ENCODE measurements at places on chromosomes 2 and 18.
A peak's percentile ranks its signal among the peaks of the same experiment; 100 is the strongest.

DNA sequence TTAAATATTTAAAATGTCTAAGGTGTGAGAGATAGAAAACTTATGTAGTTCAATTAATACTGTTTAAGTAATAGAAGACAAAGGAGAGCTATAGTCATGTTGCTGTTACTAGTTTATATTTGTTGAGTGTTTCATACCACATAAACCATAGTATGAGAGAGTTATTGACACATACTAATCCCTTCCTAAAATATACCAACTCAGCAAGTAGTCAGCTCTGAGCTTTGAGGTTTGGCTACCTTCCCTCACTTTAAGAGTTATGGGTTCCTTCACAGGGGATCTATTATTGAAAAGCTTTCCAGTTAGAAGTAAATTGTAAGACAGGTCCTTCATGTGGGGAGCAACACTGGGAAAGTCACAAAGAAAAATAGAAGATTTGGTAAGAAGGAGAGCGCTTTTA lies 701.6 kb upstream of the ZEB2 start:
- no peak for DNase-seq

- DNase-seq: no peak
Observed at GRCh38 chr2:213861638-213862037, 549.2 kb upstream of the VWC2L start.

DNA sequence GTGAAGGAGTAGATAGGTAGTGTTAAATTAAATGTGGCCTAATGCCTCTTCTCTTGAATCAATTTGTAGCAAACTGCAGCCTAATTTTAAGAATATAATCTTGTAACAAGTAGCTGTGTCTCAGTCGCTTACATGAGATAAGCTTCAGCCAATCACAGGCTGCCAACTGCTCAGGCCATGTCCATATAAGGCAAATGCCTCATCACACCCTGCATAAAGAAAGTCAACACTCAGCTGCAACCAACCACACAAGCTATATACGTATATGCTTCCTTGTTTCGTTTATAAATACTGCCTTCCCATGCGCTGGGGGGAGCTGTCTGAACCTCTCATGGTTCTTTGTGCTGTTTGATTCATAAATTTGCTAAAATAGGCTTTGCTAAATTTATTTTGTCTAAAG lies 476.3 kb downstream of the TRIB2 start:
- peak; percentile 47 for DNase-seq

- DNase-seq: no peak
Observed at GRCh38 chr2:24115057-24115456, 8.1 kb downstream of the PFN4 start.

GRCh38 chr2:241107031-241107783 lies 5.1 kb upstream of the MTERF4 start:
- DNase-seq: no peak

- DNase-seq: peak; percentile 44
Observed at GRCh38 chr2:85753525-85754312, at the start of gene ATOH8. TSS of gene ATOH8 (plus strand) at chr2:85753991. CDS start at chr2:85754190, 199 bp downstream.

- DNase-seq: peak; percentile 41
Observed at GRCh38 chr2:234953116-234954031, 1.6 kb downstream of the SH3BP4 start.

DNA sequence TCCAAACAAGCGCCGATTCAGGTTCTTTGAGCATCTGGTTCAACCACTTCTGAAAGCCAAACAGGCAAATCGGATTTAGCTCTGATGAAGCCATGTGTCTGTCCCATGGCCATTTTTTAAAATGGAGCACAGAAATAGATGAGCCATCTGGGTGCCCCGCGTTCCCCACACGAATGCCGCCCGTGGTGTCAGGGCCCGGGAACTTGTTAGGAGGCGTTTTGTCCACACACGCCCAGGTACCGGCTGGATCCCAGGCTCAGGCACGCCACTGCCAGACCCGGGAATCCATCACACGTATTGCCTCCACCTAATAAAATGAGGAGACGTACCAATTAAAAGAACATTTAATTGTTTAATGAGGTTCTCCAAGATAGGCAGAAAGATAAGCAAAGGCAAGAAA lies 374.4 kb upstream of the SALL3 start:
- no peak for DNase-seq

GRCh38 chr18:75454022-75454795 lies 26.7 kb upstream of the SMIM21 start:
- no peak for DNase-seq

GRCh38 chr2:168712053-168712452 lies 90.4 kb upstream of the NOSTRIN start:
- no peak for DNase-seq

DNA sequence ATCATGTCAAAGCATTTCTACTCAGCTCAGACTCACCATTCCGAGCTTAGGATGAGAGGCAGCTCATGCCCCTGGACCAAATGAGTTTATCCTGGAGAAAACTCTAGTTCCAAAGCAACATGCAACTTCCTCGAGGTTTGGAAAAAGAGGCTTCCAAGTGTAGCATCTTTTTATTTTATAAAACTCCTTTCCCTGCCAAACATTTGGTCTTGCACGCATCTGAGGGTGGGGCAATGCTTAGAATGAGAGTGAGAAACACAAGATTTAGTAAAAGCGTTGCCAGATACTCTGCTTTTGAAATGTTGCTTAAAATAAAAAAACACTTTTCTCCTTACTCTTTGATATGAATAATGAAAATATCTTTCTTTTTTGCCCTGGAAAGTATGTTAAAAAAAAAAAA lies 151.5 kb downstream of the NCKAP5 start:
- no peak for DNase-seq

DNA sequence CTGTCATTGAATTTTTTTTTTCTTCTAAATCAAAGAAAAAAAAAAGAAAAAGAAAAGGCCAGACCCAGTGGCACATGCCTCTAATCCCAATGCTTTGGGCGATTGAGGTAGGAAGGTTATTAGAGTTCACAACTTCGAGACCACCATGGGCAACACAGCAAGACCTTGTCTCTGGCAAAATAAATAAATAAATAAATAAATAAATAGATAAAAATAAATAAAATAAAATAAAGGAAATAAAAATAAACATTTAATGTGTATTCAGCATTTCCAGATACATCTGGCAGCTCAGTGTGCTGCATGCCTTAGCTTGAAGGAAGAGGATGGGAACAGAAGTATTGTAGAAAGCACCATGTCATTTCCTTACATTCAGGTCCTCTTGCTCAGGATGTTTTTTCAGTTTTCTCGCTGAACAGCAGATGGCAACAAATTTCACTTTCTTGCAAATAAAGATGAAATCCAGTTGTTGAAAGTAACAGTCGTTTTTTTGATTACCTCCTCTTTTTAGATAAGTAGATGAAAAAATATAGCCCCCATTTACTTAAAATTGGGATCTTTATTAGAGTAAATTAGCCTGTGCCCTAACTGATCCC lies 25.7 kb upstream of the FAM178B start:
- peak; percentile 59 for DNase-seq

GRCh38 chr18:75582940-75583339 lies 155.4 kb upstream of the SMIM21 start:
- no peak for DNase-seq

- DNase-seq: no peak
Observed at GRCh38 chr18:60215432-60215831, 157.1 kb downstream of the MC4R start.

DNA sequence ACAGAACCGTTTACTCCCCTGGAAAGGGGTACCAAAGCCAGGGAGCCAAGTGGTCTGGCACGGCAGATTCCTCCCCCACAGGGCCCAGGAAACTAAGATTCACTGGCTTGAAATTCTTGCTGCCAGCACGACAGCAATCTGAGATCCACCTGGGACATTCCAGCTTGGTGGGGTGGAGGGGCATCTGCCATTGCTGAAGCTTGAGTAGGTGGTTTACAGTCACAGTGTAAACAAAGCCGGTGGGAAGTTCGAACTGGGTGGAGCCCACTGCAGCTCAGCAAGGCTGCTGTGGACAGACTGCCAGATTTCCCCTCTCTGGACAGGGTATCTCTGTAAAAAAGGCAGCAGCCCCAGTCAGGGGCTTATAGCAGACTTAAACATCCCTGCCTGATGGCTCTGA lies 901.7 kb upstream of the LRRTM1 start:
- no peak for DNase-seq

- no peak for DNase-seq
Observed at GRCh38 chr18:45576931-45577330, 38.3 kb upstream of the SLC14A2 start.

DNA sequence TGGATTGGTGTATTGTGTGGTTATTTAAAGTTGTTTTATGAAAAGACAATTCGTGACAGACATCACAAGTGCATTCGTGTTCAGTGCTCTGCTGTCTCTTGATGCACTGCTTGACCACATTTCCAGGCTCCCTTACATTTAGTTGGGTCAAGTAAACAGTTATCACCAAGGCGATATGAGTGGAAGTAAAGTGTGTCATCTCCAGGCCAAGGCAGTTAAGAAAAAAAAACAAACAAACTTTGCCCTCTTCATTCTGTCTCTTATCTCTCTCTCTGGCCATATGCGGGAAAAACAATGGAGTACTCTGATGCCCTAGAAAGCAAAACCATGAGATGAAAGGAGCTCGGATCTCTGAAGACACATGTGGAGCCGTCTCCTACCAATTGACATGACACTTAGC lies 131.1 kb downstream of the DSEL start:
- peak; percentile 20 for DNase-seq

GRCh38 chr18:13026583-13027270 lies 35.6 kb downstream of the CEP192 start:
- peak; percentile 18 for DNase-seq

- DNase-seq: no peak
Observed at GRCh38 chr2:6073191-6074088, 381.3 kb downstream of the SOX11 start.

- DNase-seq: no peak
Observed at GRCh38 chr2:197925204-197925603, 120.8 kb downstream of the PLCL1 start.

- DNase-seq: no peak
Observed at GRCh38 chr2:60963190-60963589, 54.3 kb upstream of the PEX13 start.

DNA sequence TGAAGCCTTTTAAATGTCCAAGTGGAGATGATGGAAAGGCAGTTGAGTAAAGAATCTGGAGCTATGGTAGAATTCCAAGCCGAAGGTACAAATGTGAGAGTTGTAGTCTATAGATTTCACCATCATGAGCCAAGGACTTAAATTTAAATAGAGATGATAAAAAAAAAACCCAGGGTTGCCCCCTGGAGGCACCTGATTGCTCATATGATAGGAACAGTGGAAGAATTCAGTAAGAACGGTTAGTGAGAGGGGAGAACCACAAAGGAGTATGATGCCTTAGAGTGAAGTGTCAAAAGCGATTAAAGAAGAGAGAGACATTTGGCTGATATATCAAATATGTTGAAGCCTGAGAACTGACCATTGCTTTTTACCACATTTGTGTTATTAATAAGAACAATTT lies 11.9 kb downstream of the NYAP2 start:
- DNase-seq: no peak

- no peak for DNase-seq
Observed at GRCh38 chr2:120964819-120965218, 229.2 kb downstream of the GLI2 start.

- DNase-seq: no peak
Observed at GRCh38 chr2:168660870-168661862, 141.3 kb upstream of the NOSTRIN start.

DNA sequence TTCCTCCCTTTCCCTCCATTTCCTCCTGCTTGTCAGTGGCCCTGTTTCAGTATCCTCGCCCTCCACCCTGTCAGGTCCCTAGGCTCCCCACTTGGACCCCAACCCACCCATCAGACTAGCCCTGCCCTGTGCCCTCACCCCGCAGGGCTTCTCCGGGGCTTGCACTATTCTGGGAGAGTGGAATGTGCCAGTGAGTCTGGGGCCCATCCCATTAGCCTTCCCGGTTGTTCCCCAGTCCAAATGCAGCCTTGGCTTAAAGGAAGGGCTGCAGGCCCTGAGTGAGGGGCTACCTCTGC lies 45.5 kb downstream of the MYO7B start:
- no peak for DNase-seq

GRCh38 chr2:171185941-171186340 lies 25.2 kb upstream of the TLK1 start:
- DNase-seq: peak; percentile 64

GRCh38 chr2:8640498-8640897 lies 41.4 kb upstream of the ID2 start:
- no peak for DNase-seq

- no peak for DNase-seq
Observed at GRCh38 chr2:11245322-11245721, 90.1 kb downstream of the SLC66A3 start.

- no peak for DNase-seq
Observed at GRCh38 chr2:1688859-1689258, 55.5 kb downstream of the PXDN start.

DNA sequence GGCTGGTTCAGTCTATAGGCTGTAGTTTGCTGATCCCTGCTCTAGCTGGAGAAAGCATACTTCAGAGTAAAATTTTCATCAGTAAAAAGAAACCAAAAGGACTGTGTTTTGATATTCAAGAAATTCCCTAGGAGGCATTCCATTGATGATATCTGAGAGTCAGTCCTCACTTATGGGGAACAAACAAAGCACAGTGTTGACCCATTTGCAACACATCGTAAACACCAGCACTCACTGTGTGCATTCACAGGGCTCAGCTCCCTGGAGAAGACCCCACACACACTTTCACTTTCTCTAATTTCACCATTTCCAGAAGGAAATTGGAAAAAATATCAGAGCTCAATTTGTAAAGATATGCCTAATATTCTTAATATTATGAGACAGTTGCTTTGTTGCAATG lies 147.1 kb downstream of the PIEZO2 start:
- no peak for DNase-seq

GRCh38 chr2:215451012-215451756 lies 15.3 kb upstream of the FN1 start:
- DNase-seq: no peak

- DNase-seq: no peak
Observed at GRCh38 chr2:190853531-190854383, 26.9 kb upstream of the GLS start.

GRCh38 chr18:79542876-79543750 lies 136.5 kb upstream of the CTDP1 start:
- DNase-seq: no peak

DNA sequence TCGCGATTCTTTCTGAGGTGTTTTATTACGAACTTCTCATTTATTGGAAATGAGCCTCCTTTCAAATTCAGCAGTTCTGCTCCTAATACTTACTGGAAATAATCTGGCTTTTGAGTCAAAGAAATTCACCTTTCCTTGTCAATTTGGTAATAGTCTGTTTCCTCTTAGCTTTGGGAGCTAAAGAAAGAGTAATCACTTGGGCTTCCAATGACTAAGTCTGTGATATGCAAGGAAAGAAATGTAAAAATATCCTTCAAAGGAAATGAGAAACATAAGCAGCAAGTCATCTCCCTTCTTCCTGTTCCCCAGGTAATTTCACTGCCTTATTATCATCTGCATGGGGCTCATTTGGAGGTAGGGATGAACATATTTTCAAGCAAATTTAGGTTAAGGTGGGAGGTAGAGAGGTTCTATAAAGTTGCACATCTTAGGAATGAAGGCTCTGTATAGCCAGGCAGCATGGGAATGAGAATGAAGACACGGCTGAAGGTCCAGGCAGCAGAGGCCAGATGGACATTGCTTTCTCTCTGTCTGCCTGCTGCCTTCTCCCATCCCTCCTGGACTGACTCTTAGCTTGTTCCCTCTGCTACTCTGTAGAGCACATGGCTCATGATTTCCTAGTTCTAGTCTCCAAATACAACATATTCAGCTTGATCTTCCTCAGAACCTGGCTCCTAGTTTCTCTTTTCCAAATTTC lies 1.0 kb downstream of the SPP2 start:
- peak; percentile 35 for DNase-seq
